Liver (tissue), 10 donors: ENCODE measurements at places on chromosomes 7 and 10. TPM values are rescaled to one million over a fixed set of nuclear protein-coding genes. Genes with fewer than 3 reads are reported as not detected.

The ST8SIA6 gene
- 0.53 TPM for polyA plus RNA-seq

The SFXN2 gene
- polyA plus RNA-seq = 17.4 TPM

The CAPZA2 gene
- 45.1 TPM for polyA plus RNA-seq

The EPHB4 gene
- 14.4 TPM for polyA plus RNA-seq

The ACTR3C gene
- 30.1 TPM for polyA plus RNA-seq
